ENCODE measurements at places on chromosomes 1 and 21.
A peak's percentile ranks its signal among the peaks of the same experiment; 100 is the strongest.

GRCh38 chr1:228178737-228179684 is 13.4 kb downstream of the IBA57 start:
- DNase-seq = no peak

DNA sequence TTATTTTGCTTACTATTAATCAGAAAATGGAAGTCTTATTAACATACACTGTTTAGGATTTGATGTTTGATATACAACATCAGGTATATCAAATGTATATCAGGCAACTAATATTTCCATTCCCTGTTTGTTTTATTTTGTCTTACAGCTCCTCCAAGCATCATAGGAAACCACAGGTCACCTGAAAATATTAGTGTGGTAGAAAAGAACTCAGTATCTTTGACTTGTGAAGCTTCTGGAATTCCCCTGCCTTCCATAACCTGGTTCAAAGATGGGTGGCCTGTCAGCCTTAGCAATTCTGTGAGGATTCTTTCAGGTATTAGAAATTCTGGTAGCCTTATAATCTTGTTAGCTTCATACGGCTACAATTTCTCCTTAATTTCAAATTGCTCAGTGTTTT is 318.0 kb downstream of the TPR start:
- no peak for DNase-seq

- peak; percentile 17 for DNase-seq
Observed at GRCh38 chr1:183841550-183841949, 36.6 kb downstream of the RGL1 start.

DNA sequence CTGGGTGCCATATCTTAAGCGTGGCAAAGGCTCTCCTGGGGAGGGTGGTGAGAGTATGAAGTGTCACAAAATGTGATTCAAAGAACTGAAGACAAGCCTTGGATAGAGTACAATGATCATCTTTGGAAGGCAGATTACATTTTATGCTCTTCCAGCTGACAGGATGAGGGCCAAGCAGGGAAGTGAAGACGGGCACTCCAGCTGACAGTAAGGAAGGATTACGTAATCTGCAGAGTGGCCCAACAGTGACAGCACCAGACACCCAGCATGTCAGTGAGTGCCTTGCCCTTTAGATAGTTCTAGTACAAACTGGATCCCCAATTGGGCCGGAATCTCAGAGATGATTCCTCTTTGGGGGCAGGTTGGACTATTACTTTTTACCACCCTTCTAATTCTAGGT is 52.7 kb downstream of the UBE2T start:
- no peak for DNase-seq

DNA sequence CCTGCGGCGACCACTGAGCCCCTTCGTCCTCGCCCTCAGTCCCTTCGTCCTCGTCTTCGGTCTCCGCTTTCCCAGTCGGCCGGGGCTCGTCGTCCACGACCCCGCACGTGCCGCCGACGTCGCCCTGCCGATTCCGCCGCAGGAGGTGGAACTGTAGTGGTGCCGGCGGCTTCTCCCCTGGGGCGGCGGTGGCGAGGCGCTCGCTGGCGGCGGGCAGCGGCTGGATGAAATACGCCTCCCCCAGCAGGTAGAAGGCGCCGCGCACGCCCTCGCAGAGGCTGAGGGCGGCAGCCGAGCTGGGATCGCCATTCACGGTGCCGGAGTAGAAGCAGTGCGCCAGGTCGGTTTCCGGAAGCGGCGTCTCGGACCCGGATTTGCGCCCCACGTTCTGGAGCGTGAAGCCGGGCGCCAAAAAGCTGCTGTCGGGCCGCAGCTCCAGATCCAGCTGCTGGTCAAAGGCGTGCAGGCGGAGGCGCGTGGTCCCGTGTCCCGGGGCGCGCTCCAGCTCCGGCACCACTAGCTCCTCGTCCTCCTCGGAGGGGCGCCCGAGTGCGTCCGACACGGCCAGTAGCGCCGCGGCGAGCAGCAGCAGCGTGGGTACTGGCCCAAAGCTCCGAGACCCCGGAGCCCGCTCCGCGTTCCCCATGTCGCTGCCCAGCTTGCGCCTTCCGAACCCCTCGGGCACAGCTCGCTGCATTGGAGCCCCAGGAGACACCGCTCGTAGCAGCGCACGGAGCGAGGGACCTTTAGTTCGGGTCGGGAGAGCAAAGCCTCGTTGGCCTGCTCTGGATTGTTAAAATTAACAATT is 747 bp downstream of the ADAMTS1 start:
- peak; percentile 52 for DNase-seq

- DNase-seq = no peak
Observed at GRCh38 chr1:12669529-12670068, 25.7 kb downstream of the AADACL4 start.

DNA sequence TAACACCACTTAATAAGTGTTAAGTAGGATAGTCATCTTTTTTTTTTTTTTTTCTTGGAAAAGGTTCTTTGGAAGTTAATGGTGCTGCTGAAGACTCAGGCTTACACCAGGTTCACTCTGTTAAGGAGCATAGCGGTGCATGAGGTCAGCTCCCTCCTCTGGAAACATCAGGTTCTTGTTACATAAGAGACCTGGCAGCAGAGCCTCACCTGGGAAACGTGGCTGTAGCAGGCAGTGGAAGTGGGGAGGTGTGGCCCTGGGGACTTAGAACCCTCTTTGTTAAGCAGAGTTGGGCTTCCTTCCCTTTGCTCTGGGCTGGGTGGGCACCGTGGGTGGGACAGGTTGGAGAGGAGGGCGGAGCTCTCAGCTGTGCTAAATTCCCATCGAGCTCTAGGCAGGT is 104.1 kb downstream of the CNIH3 start:
- no peak for DNase-seq

DNA sequence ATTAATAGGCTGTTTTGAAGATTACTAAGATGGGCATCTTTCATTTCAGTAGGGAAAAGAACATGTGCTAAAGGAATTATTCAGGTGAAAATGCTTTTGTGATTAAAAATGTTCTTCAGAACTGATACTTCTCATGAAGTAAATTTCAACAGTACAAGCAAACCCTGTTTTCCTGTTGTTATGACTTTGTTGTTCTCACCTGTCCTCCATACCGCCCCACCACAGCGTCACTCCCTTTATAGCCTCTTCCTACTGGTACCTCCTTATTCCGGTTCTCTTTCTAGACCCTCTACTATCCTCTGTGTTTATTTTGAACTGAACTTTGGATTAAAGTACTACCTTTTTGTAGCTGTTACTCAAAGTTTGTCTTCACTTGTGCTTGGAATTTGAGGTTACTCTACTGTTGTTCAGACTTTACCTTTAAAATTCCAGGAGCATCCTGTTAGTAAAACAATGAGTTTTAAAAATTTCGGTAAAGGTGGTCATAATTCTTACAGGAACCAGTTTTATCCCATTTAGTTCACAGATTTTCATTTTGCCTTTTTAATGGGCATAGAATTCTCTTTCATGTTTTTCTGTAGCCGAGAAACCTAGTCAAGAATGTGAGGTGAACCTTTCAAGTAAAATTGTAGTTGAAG is 10.9 kb downstream of the CNST start:
- DNase-seq = no peak

DNA sequence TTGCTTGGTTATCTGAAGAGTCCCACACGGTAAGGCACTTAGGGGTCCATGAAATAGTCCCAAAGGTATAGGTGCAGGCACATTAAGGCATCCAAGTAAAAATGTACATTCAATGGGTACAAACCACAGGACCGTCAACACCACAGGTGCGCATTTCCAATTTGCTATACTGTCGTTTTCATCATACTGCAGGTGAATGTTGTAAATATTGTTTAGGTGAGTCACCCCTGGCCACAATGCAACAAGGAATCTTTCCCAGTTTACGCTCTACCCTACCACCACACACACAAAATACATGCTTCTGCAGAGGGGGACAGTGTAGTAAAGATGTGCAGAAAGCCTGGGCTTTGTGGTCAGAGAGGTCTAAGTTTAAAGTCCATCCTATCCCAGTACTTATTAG is 13.7 kb downstream of the CADM3 start:
- DNase-seq = no peak

DNA sequence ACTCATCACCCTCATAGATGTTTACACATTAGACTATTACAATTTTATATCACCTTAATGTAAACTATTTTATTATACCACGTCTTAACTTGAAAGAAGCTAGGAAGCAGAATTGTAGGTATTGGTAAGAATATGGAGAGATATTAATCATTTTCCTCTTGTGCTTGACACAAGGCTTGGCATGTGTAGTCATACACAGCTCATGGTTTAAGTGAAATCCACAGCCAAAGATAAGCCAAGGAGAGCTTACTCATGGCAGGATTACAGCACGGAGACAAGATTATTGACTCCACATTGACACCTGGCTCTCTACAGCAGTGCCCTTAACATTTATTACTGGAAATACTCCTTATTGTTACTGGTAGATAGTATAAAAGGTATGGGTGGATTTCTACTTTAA is 68.4 kb upstream of the ADGRL4 start:
- DNase-seq = no peak

DNA sequence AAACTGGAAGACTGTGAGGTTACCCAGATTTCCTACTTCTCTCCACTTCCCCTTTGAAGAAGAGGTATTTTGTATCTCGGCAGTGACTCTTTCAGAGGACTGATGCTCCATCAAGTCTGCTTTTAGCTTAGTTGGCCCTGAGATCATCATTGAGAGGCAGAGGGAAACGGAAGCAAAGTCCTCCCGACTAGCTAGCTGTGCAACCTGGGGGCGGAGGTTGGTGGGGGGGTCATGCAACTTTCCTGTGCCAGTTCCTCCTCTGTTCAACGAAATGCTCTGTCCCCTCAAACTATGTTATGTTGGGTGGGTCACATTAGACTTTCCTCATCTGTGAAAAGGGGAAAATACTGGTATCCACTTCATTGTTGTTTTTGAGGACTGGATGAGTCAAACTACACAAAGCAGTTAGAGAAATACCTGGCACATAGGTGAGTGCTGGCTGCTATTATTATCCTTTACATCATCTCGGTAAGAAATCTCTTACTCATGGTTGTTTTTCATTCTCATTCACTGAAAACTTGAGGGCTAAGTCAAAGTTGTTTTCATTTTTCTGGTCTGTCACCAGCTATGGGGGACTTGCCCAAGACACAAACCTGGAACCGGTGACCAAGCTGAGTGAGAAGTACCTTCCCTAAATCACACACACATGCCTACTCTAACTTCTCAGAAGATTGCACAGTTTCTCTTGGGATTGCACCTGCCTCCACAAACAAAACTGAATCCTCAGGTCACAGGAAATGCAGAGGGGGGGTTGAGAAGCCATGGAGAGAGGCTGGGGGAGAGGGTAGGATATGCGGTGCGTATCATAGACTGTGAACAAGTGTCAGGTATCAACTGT is 83.3 kb downstream of the ABCA4 start:
- no peak for DNase-seq

DNA sequence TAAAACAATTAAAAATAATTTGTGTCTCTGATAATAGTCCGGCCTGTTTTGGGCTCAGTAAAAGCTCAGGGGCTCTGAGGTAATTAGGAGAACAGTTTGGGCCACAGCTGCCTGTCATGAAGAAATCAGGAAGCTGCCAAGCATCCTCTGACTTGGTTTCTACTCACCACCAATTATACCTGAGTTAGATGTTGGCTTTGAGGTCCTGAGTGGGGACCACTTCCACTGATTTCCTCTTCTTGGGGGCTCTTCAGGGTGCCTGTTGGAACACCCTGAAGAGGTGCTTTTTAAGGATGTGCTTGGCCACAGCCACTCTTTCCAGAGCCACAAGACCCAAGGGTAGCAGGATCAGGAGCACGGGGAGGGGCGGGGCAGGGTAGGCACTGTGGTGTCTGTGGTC is 10.9 kb downstream of the SLC6A17 start:
- DNase-seq = no peak

DNA sequence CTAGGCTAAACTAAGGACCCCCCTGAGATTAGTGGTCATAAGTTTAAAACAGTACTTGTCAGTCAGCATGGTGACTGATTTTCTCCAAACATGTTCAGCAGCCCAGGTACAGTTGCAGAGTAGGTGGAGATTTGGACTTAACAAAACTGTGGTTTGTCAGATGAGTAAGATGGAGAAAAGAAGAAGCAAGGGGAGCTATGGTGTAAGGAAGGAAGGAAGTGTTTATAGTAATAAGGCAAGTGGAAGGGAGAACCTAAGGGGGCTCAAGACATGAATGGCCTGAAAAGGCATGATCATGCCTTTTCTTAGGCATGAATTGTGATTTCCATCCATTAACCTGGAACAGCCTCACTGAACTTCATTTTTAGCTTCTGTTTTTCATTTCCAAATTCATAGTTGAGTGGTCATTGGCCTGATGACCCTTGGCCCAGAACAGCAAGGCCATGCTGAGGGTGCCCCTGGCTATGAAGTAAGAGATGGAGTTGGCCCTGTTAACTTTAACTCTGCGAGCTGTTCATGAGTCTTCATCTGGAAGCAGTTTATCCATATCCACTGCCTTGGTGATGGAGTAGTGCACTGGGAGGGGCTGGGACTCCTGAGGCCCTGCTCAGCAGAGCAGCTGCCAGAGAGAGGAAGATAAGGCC is 60.7 kb downstream of the LRRC8D start:
- DNase-seq = no peak

- no peak for DNase-seq
Observed at GRCh38 chr21:46113497-46114176, 15.7 kb downstream of the COL6A2 start.

GRCh38 chr21:26379561-26379960 is 193.5 kb downstream of the CYYR1 start:
- no peak for DNase-seq

- DNase-seq = peak; percentile 89
Observed at GRCh38 chr1:31715087-31715872, 11.5 kb upstream of the COL16A1 start.

DNA sequence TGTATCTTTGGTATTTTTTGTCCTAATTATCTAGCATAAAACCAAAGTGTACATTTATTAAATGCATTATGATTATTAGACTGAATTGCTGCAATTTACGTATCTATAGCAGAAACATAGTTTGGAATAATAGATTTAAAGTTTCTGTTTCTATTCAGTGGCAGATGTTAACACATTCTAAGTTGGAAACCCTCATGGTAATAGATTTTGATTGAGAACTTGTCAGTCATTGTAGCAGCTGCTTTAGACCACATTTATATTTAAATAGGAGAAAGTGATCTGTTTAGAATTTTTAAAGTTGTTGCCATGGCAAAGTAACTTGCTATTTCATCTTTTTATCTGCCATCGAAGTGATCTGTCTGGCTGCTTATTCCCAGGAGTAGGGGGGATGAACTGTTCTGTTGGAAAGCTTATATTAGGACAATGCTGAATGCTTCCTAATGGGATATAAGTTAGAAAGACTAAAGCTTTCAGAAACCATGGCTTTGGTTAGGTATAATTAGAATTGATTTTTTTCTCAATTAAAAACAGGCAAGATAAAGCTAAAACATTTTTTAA is 61.6 kb downstream of the HS2ST1 start:
- no peak for DNase-seq
